ENCODE measurements at places on chromosomes 2 and 18. TPM values are rescaled to one million over a fixed set of nuclear protein-coding genes. Genes with fewer than 3 reads are reported as not detected.

RIT2 gene
- polyA plus RNA-seq: not detected

CD207 gene
- polyA plus RNA-seq: 0.20 TPM

ASB18 gene
- polyA plus RNA-seq: not detected

MBD2 gene
- 7.8 TPM for polyA plus RNA-seq

CNTNAP5 gene
- not detected for polyA plus RNA-seq

ACKR3 gene
- polyA plus RNA-seq: 7.8 TPM

SULT1C4 gene
- polyA plus RNA-seq: not detected

L3MBTL4 gene
- polyA plus RNA-seq: 4.1 TPM

- DNase-seq: peak; percentile 75
Measured at GRCh38 chr18:21110713-21111345, 784 bp downstream of the ROCK1 start.

GRCh38 chr2:100143286-100143685 lies 896 bp upstream of the AFF3 start:
- no peak for DNase-seq

DNA sequence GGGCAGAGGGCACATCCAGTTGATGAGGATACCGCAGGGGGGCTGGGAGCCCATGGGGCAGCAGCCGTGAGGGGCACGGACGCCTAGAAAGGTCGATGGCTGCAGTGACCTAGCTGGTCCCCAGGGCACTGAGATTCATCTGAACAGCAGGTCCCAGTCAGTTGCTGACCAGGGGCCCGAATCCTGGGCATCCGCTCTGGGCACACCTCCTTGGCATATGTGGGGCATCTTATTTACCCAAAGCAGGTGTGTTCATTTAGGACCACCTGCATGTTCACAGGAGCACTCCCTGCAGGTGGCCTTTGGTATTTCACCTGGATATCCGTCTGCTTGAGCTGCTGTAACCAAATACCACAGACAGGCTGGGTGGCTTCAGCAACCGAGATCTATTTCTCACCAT lies 72.0 kb upstream of the ODC1 start:
- no peak for DNase-seq

GRCh38 chr2:191218292-191218898 lies 26.8 kb upstream of the MYO1B start:
- peak; percentile 42 for DNase-seq

DNA sequence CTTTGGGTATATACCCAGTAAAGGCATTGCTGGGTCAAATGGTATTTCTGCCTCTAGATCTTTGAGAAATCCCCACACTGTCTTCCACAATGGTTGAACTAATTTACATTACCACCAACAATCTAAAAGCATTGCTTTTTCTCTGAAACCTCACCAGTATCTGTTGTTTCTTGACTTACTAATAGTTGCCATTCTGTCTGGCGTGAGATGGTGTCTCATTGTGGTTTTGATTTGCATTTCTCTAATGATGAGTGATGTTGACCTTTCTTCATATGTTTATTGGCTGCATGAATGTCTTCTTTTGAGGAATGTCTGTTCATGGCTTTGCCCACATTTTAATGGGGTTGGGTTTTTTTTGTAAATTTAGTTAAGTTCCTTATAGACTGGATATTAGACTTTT lies 382.6 kb upstream of the ZNF804A start:
- DNase-seq: no peak

GRCh38 chr18:2723207-2723606 lies 67.7 kb downstream of the SMCHD1 start:
- no peak for DNase-seq

GRCh38 chr2:46006473-46007025 lies 290.7 kb upstream of the EPAS1 start:
- no peak for DNase-seq

GRCh38 chr18:74113711-74114110 lies 33.9 kb downstream of the FBXO15 start:
- DNase-seq: no peak

DNA sequence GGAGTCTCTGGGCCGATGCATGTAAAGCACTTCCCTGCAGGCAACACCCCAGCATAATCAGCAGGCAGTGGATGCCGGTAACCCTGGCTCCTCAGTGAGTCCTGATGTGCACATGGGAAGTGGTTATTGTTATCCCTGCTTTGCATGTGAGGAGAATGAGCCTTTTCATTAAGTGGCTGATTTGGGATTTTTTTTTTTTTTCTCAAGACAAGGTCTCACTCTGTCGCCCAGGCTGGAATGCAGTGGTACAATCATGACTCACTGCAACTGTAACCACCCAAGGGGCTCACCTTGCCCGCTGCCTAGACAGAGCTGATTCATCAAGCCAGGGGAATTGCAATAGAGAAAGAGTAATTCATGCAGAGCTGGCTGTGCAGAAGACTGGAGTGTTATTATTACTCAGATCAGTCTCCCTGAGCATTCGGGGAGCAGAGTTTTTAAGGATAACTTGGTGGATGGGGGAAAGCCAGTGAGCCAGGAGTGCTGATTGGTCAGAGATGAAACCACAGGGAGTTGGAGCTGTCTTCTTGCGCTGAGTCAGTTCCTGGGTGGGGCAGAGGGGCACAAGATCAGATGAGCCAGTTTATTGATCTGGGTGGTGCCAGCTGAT lies 95.4 kb downstream of the SOCS6 start:
- no peak for DNase-seq

DNA sequence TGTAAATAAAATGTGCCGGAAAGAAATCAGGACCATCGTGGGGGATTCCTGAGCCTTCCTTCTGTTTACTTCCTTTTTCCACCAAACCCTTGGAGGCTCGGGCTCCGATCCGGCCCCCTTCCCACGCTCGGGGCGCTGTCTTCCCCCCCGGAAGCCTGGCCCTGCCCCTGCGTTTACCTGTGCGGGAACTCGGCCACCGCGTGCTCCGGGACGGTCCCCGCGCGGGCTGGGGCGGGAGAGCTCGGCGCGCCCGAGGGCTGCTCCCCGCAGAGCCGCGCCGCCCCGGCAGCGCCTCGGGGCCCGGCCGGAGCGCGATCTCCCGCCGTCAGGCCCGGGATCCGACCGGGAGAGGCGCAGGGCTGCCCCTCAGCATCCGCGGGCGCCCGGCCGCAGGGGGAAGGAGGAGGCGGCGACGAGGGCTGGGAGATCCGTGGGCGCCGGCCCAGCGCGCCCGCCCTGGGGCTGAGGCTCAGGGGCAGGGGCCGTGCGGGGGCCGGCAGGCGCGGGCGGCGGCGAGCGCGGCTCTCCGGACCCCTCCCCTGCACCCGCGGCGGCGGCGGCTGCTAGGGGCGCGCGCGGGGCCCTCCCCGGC lies 435 bp downstream of the ADCY3 start:
- DNase-seq: no peak

GRCh38 chr2:109654326-109655050 lies 40.3 kb downstream of the SOWAHC start:
- no peak for DNase-seq

- no peak for DNase-seq
Measured at GRCh38 chr2:173599821-173600359, 245.2 kb downstream of the CDCA7 start.
